ENCODE measurements at places on chromosomes 12 and 14. TPM values are rescaled to one million over a fixed set of nuclear protein-coding genes. Genes with fewer than 3 reads are reported as not detected.

Gene CSRP2
- polyA plus RNA-seq: 189 TPM

Gene MYF5
- not detected for polyA plus RNA-seq

Gene ADGRD1
- polyA plus RNA-seq: 1.7 TPM

Gene ATN1
- 34.2 TPM for polyA plus RNA-seq

DNA sequence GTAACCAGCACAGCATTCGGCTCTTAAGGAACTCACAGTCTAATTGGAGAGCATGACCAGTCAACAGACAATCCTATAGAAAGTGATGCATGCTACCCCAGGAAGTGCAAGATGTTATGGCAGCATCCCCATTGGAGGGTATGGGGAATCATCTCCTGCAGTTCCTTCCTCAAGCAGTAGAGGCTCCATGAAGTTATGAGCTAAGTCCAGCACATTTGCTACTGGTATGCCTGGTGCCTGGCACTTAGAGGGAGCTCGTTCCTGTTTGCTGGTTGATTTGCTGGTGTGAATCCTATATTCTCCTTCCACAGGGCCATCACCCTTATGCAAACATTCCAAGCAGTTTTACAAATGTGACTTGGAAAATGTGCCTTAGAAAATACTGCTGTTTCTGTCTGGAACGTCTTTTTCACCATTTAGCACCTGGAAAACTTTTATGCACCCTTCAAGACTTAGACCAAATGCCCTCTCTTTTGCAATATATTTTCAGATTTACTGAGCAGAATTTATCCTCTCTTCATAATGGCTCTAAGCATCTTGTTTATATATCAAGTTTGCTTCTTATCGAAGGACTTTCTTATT lies 136.1 kb upstream of the WSCD2 start:
- peak; percentile 39 for DNase-seq

GRCh38 chr12:101414533-101415119 lies 7.1 kb upstream of the ARL1 start:
- no peak for DNase-seq

GRCh38 chr14:106276326-106277267 lies 750.2 kb downstream of the TMEM121 start:
- DNase-seq: no peak

- DNase-seq: no peak
These were observed 68.0 kb downstream of the PDE3A start for GRCh38 chr12:20436316-20436715.

- DNase-seq: no peak
These were observed 177.5 kb upstream of the TMTC1 start for GRCh38 chr12:29961231-29961630.

- DNase-seq: no peak
These were observed 284.7 kb downstream of the DUSP6 start for GRCh38 chr12:89067421-89068187.

DNA sequence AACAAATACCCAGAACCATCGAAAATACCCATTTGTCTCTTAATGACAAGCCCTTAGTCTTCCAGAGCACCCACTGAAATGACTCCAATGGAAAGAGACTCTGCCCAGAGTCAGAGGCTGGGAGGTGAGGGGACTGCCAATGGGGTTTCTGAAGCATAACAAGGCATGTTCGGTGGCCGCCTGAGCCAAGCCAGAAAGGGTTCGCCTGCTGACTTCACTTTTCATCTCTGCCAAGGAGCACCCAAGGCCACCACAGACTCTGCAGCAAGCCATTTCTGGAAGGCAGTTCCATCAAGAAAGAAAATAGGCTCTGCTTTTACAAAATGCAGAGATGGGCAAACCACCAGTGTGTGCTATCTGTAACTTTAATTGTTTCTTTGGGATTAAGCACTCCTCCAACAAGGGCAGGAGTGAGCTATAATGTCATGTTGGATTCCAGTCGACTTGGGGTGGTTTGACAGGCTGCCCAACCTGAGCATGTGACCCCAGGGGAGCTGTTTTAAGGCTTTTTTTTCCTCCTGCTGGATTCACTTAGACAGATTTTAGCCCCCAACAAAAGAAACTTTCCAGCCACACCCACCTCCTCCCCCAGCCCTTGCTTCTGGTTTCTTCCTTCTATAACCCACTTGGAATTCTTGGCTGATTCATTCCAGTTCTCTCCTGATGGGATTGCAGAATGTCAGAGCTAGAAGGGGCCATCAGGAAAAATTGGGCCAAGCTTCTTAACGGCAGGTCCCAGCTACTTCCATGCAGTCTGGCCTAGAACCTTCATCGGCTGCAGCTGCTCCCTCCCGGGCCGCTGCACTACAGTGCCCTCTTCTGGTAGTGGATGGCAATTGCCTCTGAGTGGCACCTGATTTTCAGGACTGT lies 24.1 kb downstream of the CKAP4 start:
- peak; percentile 83 for DNase-seq

GRCh38 chr12:563250-563781 lies 99.9 kb downstream of the NINJ2 start:
- no peak for DNase-seq

DNA sequence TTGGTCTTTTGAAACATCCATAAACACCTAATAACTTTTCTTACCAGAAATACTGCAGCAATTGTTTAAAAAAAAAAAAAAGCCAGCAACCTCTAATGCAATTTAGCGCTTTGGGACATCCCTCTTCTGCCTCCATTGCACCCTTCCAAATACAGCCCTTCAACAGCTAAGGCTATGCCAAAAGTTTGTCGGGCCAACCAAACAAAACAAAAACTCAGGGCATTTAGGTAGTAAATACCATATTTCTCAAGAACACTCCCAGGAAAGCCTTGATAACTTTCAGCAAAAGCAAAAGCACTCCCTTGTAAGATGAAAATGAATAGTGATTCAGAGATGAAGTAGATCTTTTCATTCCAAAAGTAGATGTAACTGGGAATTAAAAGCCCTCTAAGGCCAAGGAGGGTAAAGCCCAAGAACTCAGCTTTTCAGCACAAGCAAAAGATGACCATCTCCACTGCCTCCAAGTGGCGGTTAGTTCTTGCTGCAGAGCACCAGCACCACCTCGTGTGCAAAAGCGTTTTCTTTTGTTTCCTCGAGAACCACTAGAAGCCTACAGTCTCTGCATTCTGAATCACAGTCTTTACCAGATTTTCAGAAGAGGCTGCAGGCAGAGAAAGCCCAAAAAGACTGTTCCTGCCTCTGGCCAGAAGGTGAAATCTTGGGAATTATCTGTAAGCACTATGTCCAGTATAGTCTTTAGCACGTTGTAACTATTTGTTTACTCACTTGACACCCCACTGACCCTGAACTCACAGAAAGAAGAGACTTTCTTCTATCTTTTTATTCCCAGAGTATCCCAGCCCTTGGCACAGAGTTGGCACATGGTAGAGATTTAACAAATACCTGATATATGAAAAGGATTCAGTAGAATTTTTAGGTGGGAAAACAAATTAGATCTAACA lies 53.1 kb downstream of the SIX6 start:
- DNase-seq: peak; percentile 86

- no peak for DNase-seq
These were observed 24.4 kb downstream of the MSRB3 start for GRCh38 chr12:65302891-65303290.

DNA sequence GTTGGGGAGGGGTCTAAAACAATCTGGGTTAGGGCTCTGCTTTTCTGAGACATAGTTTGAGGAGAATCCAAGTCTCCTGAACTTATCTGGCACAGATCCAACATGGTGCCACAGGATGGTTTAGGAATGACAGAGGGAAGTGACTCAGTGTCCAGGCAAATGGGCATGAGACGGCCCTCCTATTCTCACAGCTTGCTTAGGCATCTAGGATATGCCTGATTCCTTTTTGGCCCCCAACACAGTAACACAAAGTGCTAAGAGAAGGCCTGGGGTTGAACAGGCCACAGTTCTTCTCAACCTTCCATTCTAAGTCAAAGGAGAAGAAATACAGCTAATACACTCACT lies 117.7 kb downstream of the ZFP36L1 start:
- no peak for DNase-seq

- DNase-seq: no peak
These were observed 24.6 kb upstream of the BCL7A start for GRCh38 chr12:121996945-121997612.

DNA sequence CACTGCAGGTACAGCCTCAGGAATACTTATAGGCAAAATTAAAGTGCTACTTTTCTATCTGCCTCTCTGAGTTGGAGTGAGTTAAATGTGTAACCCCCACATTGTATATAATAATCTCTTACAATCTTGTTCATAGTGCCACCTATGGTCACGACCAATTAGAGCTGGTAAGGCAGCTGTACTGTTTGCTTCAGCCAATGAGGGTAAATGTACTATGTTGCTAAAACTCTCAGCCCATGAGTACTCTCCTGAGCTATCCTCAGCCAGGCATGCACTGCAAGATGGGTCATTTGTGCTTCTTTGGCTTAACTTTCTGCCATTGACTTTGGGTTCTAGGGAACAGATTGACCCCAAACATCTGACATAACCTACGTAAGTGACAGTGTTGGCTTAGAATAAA lies 15.0 kb upstream of the MDM2 start:
- DNase-seq: no peak

DNA sequence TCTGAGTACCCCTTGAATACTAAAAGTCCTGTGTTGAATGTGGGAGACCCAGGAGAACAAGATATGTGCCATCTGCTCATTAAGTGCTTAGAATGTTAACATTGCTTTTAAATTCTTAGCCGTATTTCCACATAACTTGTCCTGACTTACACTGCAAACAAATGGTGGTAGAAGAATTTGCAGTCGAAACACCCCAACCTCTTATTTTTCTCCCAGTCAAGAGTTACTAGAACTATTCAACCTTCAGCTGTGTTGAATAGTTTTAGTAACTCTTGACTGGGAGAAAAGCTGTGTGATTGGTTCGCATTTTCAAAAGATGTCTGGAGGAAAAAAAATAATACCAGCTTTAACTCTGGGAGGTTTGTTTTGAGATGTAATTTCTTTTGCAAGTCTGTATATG lies 7.6 kb upstream of the SPX start:
- DNase-seq: no peak

GRCh38 chr12:77116277-77116676 lies 50.9 kb upstream of the E2F7 start:
- no peak for DNase-seq

- peak; percentile 33 for DNase-seq
These were observed 398.4 kb upstream of the NOVA1 start for GRCh38 chr14:26996246-26996645.

DNA sequence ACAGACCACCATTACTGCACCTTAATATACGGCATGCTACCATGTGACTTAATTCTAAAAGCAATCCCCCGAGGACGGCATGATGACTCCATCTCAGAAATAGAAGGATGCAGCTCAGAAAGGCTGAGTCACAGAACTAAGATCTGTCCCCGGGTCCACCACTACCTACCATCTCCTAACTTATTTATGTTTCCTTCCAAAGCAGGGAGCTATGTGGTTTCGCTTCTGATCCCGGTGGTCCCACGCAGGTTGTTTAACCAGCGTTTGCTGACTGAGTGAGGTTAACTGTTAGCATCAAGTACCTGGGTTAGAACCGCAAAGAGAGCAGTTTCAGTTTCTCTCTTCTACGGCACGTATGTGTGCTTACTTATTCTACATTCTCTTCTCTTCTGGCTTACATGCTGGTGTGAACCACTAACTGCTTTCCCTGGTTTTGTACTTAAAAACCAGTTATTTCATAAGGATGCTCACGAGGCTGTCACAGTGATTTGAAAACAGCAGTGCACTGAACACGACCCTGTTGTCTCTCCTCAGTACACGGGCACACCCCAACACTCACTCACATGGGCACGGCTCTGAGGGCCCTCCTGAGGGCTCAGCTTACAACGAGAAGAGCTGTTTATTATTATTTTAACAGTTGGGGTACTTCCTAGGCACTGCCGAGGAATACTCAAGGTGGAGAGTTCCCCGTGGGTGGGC lies 66.7 kb downstream of the CCDC88C start:
- DNase-seq: no peak

DNA sequence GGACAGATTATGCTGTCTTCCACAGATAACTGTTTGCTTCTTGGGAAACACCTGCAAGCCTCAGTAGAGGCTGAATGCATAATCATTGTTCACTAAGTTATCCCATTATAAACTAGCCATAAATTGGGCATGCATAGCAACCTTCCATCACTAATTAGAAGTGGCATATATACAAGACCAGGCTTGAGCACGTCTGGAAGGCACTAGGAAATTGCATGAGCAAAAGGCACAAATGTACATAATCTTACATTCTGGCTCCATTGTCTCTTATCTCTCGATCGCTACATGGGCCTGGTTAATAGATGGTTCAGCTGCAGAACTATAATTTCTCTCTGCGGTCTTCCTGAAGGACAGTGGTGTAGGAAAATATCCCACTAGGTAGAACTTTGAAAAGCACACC lies 679.2 kb downstream of the RPL10L start:
- no peak for DNase-seq
